Activated T-helper 1 cell treated with Interleukin-2 at 50 U/mL for 16 hours (primary cell): ENCODE measurements at places on chromosomes 12 and 14.

DNA sequence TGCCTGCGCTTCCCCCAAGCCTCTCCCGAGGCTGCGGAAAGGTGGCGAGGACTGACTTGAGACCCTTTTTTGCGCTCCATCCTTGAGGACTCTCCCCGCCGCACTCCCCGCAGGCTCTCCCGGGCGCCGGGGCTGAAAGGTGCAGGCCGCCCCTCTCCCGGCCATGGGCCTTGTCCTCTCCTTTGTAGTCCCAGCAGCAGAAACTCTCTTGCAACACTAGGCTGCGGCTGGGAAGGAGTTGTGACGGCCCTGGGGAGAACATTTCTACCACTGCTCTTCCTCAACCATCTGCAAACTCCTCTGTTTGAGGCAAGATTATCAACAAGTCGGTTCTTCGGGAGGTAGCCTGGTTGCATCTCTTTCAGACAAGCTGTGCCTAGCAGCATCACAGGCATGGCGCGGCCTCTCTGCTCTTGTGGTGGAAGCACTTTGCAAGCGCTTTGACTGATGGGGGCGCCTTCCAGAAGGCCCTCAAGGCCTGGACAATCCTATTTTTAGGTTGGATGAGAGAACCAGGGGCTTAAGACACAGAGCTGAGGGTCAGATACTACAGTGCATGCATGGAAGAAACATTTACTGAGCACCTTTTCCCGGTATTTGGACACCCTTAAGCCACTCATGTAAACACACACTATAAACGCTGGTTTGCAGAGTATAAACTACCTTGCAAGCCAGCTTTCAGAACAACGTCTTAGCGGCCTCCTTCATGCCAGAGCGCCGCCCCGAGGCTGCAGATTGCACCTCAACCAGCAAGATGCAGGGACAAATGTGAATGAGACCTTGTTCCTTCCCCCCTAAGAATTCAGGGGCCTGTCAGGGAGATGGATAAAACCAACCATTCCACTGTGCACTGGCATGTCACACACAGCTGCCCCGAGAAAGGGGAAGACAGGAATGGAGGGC, 1.2 kb upstream of the PRIMA1 start:
- DNase-seq, result no peak

DNA sequence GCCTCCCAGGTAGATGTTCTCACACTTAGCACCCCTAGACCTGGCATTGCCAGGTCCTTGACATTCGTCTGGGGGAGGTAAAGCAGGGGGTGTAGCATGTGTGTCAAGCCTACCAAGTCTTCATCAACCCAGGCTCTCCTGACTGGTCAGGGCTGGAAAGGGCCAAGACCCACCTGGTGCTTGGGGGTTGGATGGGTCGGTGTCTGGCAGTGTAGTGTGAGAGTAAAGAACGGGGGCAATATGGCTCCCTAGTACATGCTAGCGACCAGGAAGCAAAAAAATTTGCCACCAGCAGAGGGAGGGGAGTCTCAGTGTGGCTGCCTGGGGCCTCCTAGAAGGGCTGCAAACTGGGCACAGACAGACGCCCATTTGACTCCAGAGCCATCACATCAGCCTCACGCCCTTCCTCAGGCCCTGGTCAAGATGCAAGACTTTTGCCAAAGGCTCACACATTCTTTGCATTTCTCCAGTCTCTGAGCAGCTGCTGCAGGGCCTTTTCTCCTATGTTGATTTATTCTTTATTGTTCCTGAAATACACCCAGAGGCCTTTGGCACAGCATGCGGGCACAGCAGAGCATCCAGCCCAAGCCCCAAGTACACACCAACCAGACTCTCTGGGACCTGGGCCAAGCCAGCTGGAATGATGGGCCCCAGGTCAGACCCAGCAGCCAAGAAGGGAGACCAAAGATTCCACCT, 38.3 kb upstream of the PNMA1 start:
- no peak for DNase-seq

GRCh38 chr12:62435303-62436163, 31.1 kb upstream of the MON2 start:
- DNase-seq, result no peak

- DNase-seq, result no peak
Measured at GRCh38 chr12:131641315-131641714, 69.6 kb upstream of the SFSWAP start.

GRCh38 chr12:83656004-83656403, 969.3 kb downstream of the TMTC2 start:
- no peak for DNase-seq

DNA sequence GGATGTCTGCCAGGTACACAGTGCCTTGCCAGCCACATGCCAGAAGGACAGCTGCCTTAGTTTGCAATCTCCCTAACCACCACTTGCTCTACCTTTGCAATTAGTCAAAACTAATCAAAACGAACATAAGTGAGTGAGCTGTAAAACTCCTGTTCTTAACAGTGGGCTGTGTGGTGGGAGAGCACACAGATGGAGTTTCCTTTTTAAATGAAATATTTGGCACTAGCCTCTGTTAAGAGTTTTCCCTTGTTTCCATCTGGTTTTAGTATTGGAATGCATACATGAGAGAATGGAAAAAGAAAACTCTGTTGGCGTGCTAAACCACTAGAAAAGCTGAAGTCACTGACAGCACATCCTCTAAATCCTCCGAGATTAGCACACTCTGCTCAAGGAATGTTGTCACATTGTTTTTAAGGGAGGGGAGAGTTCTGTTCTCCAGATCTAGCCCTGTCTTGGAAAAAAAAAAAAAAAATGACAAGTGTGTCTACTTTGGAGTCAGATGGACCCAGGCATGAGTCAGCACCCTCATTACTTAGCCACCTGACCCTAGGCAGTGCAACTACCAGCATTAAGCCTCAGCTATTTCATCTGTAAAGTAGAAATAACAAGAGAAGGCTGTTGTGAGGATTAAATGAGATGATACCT, 83.9 kb downstream of the STXBP6 start:
- DNase-seq, result no peak

DNA sequence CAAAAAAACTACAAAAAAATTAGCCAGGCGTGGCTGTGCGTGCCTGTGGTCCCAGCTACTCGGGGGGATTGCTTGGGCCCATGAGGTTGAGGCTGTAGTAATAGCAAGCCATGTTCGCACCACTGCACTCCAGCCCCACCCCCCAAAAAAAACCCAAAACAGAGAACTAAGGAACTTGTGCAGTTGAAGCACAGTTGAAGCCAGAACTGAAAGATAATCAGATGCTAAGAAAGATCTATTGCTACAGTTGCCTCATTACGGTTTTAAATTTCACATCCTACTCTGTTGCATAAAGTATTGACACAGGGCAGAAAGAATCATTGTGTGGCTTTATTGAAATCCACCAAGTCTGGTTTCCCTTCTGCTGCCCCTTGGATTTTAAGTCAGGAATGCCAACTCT, 3.8 kb downstream of the CS start:
- DNase-seq, result no peak

- DNase-seq, result no peak
Measured at GRCh38 chr14:77372304-77372841, 4.5 kb downstream of the TMED8 start.

DNA sequence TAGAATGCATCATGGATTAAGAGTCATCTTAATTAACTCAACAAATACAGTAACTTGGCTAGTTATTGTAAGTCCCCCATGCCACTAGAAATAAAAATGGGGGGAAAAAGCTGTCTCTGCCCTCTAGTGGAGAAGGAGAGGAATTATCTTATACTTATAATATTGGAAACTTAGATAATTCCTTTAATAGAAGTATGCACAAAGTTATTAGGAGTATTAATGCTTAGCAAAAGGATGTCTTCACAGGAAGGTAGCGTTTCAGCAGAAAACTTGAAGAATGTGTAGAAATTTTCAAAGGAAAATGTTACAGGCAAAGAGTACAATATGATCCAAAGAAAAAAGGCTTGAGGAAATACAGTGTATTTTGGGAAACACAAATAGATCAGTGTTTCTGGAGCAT, 19.8 kb downstream of the OR5AU1 start:
- DNase-seq, result no peak

- no peak for DNase-seq
Measured at GRCh38 chr14:98146416-98146815, 1125.6 kb downstream of the BCL11B start.

GRCh38 chr14:77098529-77099353, 683 bp downstream of the CIPC start:
- no peak for DNase-seq

- no peak for DNase-seq
Measured at GRCh38 chr14:27727251-27727770, 1039.3 kb upstream of the FOXG1 start.

GRCh38 chr14:22973217-22974032, 8.9 kb downstream of the AJUBA start:
- DNase-seq, result peak; percentile 10

DNA sequence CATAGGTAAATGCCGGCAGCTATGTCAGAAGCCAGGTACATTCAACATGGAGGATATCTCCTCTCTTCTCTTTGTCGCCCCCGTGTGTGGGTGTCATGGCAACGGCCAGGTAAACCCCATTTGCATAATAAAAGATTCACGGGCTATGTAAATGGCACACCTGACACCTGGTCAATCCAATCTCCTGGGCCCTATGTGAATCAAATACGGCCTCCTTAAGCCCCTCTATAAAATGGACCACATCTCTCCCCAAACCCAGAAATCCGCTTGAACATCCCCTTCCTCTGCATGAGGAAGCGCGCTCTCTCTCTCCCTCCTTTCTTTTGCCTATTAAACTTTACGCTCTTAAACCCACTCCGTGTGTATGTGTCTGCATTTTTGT, 363.7 kb downstream of the SOX5 start:
- no peak for DNase-seq

- no peak for DNase-seq
Measured at GRCh38 chr12:107967170-107967569, 161.9 kb upstream of the WSCD2 start.

DNA sequence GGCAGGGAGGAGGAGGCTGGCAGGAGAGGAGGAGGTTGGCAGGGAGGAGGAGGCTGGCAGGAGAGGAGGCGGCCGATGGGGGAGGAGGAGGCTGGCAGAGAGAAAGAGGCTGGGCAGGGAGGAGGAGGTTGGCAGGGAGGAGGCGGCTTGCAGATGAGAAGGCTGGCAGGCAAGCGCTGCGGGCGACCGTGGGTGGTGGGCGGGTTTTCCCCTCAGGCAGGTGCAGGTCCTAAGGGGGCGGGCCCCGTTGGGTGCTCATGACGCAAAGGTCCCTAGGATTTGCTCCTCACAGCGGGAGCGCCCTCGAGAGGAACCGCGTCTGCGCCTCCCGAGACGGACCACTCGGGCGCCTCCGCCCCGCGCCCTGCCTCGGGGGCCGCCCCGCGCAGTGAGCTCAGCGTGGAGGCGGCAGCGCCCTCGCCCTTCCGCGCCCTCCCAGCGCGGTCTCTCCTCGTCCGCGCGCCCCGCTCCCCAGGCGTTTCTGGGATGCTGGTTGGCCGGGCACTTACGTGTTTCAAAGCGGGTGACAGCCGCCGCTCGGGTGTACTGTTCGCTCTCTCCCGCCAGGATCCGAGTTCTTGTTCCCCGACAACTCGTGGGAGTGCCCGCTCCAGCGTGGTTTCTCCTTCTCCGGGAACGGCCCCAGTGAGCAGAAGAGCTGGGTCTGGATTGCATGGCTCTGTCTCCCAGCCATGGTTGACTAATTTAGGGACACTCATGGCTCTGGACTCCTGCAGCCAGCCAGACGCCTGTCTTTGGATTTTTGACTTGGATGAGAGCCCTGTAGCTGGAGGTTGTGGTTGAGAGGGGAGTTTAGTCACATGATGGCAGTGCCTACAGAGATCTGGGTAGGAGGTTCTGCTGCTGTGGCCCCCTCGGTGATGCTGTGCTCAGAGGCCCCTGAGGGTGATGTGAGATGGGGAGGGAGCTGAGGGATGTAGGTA, 64.1 kb upstream of the PPP4R3A start:
- peak; percentile 38 for DNase-seq

GRCh38 chr14:53848854-53849253, 107.8 kb downstream of the BMP4 start:
- no peak for DNase-seq

GRCh38 chr12:27366621-27367020, 34.0 kb downstream of the BMAL2 start:
- DNase-seq, result no peak

DNA sequence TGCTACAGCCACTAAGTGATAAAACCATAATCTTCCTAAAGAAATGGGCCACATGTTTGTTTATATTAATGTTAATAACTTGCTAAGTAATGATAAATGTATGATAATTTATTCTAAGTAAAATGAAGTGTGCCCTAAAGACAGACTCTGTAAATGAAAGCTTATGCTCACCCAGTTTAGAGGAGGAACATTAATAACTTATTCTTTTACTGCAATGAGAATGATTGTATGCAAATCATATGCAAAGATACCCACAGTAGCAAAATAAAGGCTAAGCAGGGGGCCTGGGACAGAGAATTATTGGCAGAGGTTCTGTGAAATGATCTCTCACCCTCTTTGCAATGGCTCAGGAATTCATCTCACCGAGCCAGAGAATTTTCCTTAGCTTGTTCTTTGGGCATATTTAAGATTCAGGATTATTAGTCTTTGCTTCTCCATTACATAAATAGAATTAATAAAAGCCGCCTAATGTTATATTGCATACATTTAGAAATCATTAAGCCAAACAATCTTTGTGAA, 75.9 kb downstream of the TMEM132D start:
- no peak for DNase-seq

GRCh38 chr12:104733717-104734175, 224.3 kb downstream of the SLC41A2 start:
- no peak for DNase-seq

DNA sequence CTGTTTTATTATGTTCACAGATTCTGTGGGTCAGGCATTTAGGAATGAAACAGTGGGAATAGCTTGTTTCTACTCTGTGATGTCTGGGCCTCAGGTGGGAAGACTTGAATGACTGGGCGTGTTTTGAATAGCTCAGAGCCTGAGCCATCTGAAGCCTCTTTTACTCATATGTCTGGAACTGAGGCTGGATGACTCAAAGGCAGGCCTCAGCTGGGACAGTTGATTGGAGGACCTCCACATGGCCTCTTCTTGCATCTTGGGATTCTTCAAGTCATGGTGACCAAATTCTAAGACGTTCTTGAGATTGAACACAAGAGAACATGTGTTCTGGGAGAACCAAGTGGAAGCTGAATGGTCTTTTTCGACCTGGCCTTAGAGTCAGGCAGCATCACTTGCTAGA, 45.8 kb upstream of the TBX3 start:
- no peak for DNase-seq

DNA sequence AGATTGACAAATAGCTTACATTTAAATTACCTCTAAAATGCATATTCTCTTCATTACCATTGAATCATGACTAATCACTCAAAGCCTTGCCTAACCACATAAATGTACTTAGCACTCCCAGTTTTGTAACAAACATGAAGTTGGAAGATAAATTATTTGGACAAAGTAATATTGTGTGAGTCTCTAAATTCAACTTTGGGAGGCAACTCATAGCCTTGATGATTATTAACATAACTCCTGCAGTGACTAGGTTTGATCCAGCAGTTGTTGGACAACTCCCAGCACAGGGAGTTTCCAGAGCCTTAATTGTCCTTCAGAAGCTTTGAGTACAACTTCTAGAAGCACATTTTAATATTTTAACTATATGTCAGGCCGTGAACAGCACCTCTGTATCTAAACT, 153.4 kb upstream of the PDZRN4 start:
- DNase-seq, result no peak

GRCh38 chr12:99619389-99620158, 28.0 kb upstream of the GARIN6 start:
- no peak for DNase-seq

GRCh38 chr12:6916426-6917200, 2.2 kb downstream of the ENO2 start:
- no peak for DNase-seq
